ENCODE measurements at places on chromosomes 7 and 10.

- no peak for DNase-seq
These were observed 38.4 kb downstream of the ARID5B start for GRCh38 chr10:61939902-61940301.

GRCh38 chr7:91424371-91424770 is 160.1 kb downstream of the FZD1 start:
- no peak for DNase-seq

GRCh38 chr10:123501148-123501547 is 165.0 kb upstream of the GPR26 start:
- DNase-seq = no peak

DNA sequence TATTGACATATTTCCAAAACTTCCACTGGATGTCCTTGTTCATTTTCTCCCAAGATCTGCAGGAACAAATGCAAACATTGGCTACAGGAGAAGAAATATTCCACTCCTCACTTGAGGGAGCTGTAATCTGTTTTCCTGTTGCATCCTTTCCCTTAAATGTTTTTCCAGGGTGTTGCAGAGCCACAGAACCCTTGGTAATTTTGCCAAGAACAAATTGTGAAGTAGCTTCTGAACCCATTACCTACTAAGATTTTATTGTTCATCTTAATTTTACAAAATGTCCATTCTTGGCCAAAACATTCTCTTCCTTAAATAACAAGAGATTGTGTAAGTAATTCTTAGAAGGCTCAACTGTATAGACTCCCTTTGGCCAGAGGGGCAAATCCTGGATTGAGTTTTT is 177.0 kb downstream of the GNAT3 start:
- DNase-seq = no peak

DNA sequence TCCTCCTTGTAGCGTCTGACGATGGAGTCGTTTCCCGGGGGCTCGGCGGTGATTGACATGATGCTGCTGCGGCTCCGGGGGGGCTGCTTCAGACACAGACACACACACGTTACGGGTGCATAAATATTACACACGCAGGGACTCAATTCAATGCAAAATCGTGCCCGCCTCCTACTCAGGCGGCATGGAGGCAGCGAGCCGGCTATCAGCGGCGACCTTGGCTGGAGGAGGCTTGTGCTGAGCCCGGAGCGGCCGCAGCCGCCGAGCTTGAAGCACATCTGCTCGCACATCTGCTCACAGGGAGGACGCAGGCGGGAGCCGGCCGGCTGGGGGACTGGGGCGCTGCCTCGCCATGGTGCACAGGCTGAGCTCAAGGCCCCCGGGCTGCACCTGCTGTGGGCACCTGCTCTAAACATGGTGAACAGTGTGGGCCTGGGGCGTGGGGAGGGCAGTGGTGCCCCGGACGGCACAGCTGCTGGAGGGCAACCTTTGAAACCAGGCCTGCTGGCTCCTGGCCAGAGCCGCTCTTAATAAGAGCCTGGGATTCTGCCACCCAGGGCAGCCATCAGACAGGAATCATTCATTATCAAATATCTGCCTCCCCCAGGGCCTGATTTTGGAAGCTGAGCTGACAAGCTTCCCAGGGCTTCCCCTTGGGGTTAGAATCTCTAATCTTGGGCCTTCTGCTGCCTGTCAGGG is 84.7 kb upstream of the GNA12 start:
- no peak for DNase-seq

- no peak for DNase-seq
These were observed 293.0 kb upstream of the AKR1E2 start for GRCh38 chr10:4532976-4533375.

Measured in C1 segment of cervical spinal cord (tissue), 14 donors.